Inflammatory macrophage treated with lipopolysaccharide for 4 hours (primary cell): ENCODE measurements at places on chromosomes 13 and 19.

- no peak for DNase-seq
These were observed 2.2 kb downstream of the IL11 start for GRCh38 chr19:55368106-55368505.

DNA sequence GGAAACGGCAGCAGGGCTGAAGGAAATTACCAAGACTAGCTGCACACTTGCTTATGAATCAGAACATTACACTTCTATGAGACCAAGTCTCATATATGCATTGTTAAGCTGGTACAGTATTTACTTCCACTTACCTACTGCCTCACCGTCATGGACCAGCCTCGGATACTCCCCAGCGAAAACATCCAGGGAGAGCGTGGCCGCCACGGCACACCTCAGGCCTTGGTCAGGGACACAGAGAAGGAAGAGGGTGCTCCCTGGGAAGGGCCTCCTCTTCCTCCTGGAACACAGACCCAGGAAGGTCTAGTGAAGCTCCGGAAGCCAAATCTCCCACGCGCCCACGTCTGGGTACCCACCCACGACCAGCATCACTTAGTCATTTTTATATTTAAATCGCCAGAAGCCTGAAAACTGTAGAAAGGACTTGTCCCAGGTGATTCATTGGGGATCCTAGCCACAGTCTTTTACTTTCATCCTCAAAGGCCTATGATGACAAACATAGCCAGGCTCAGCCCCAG lies 24.4 kb upstream of the MTIF3 start:
- DNase-seq = no peak

GRCh38 chr13:100304229-100304628 lies 215.3 kb downstream of the PCCA start:
- no peak for DNase-seq

- DNase-seq = no peak
These were observed 26.3 kb downstream of the ONECUT3 start for GRCh38 chr19:1779574-1779973.

- DNase-seq = no peak
These were observed 978.7 kb downstream of the SLITRK5 start for GRCh38 chr13:88649855-88650254.

DNA sequence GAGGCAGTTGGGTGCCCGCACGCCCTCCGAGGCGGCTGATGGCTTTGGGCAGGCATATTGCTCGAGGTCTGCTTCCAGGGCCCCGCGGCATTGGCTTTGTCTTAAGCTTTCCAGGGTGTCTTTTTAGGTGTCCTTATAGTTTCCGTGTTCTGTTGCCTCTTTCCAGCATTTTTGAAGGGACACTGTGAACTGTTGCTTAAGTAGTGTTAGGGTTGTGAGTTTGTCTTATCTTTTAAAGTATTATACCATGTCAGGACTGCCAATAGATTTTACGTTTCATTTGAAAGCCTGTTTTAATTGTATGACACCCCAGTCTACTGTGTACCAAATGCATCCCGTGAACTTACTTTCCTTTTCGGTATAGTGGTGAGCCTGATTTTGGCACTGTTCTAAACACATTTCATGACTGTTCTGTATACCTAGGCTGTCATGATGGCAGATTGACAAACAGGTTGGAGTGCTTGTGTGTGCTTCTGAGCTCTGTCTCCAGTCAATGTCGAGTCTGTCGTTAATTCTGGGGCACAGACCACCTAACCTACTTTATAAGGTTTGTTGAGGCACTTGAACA lies 656 bp downstream of the PCCA start:
- peak; percentile 30 for DNase-seq

DNA sequence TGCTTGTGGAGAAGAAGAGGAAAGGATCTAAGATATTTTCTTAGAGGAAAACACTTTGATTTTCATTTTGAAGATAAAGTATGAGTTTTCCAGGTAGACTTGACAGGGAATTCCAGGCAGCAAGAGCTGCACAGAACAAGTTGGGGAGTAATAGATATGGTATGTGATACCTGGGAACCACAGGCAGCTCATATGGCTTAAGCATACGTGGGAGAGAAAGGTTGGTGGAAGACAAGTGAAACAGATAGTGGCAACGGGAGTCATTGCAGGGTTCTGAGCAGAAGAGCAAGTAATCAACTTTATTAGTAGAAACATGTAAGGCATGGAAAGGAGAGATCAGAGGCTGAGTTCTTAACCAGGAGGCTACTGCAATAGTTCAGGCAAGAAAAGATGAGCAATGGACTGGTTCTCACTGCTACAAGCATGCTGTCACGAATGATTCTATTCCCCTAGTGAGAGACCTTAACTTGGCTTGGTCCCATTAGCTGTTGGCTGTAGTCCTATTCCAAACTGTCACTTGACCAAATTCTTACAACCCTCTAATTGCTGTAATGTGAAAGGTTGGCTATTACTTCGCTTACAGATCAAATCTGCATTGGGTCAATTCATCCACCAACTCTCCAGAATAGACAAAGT lies 217.9 kb downstream of the VWA8 start:
- no peak for DNase-seq

DNA sequence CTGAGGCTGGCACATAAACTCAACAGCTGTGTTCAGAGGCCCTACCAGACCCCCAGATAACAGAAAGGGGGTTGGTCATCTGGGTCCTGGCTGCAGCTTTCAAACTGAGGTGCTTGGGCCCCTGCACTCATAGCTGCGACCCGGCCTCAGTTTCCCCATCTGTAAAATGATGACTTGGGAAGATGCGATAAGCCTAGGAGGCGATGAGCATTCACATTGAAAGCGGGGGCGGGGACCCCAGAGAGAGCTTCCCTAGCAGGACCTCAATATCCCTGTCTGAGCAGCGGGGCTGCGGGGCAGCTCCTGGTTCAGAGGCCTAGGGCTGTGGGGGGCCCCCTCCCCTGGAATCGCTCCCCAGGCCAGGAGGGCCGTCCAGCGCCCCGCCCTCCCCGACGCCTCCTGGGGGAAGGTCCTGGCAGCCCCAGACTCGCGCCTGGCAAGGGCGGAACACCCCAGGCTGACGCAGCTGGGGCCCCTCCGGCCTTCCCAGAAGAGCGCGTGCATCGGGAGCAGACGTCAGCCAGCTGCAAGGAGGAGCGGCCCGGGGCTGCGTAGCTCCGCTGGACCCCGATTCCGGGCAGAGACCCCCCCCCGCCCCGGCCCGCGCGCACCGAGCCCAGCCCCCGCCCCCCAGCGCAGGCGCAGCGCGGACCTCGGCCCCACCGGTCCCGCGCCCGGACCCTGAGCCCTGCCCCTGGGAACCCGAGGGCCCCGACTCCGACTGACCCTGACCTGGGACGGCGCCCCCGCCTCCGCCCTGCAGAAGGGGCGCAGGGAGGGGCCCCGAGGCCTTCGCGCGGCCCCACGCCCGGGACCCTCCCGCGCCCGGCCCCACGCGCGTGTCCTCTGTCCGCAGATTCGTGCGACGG lies 3.5 kb downstream of the FSTL3 start:
- peak; percentile 61 for DNase-seq

DNA sequence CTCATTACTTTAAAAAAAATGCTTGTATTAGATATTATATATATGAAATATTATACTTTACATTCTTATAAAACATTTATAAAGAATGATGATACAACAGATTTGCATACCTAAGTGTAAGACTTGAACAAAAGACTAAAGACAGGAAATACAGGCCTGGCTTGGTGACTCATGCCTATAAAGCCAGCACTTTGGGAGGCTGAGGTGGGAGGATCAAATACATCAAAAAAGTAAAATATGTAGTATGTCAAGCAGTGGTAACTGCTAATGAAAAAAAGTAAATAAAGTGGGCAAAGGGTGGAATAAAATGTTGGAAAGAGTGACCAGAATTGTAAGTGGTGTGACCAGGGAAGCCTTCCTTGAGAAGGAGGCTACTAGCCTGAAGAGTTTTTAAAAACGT lies 133.7 kb downstream of the GGACT start:
- DNase-seq = no peak

- DNase-seq = no peak
These were observed 14.9 kb downstream of the DPF1 start for GRCh38 chr19:38209152-38209551.

GRCh38 chr19:2474232-2475017 lies 1.5 kb upstream of the GADD45B start:
- peak; percentile 94 for DNase-seq

DNA sequence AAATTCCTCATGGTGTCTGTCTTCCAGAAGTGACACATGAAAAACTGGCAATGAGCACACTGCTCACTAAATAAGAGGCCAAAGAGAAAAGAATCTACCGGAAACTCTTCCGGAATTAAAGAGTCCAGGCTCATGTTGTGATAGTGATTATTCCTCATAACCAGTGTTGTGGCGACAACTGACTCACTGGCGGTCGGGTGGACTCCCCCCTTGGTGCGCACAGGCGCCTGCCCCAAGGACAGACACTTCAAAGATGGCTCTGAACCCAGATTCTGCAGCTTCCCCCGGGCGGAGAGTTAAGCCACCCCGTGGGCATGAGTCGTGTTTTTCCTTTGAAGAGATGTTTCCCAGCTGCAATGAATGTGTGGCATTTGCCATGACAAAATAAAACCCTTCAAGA lies 10.3 kb downstream of the IL17D start:
- no peak for DNase-seq

DNA sequence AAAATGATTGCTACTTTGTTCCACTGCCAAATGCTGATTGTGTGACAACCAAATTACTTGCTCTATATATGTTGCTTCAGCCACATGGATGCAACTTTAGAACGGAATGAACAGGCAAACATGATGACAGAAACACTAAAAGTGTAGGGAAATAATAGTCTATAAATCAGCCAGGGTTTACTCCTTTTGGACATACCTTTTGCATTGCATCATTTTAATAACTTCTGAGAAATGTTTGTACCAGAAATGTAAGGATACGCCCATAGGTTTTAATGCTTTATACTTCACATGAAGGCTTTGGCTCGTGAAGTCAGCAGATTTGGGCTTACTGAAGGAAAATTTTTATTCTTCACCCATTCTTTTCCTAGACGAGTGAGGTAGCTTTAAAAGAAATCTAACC lies 141.0 kb downstream of the POSTN start:
- no peak for DNase-seq

DNA sequence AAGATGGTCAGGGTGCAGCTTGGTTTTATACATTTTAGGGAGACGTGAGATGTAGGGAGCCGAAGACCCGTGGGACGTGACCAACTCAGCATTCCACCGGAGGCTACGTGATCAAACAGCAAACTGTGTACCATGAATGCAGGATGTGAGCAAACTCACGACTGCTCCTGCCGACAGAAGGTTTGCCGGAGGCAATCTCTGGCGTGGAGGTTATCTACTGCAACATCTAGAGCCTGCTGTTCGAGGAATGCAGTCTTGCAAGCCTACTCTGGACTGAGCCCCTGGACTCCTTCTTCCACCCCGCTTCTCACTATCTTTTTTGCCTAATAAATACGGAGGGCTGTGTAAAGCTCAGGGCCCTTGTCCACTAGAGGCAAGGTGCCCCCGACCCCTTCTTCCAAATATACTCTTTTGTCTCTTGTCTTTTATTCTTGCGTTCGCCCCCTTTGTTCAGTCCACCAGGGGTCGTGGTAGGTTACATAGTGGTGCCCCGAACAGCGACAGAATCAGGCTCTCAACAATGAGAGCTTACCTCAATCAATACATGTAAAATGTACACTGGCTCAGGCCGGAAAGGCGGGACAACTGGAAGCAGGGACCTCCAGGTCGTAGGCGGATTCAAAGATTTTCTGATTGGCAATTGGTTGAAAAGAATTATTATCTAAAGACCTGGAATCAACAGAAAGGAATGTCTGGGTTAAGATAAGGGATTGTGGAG lies 8.9 kb upstream of the OR1I1 start:
- no peak for DNase-seq

DNA sequence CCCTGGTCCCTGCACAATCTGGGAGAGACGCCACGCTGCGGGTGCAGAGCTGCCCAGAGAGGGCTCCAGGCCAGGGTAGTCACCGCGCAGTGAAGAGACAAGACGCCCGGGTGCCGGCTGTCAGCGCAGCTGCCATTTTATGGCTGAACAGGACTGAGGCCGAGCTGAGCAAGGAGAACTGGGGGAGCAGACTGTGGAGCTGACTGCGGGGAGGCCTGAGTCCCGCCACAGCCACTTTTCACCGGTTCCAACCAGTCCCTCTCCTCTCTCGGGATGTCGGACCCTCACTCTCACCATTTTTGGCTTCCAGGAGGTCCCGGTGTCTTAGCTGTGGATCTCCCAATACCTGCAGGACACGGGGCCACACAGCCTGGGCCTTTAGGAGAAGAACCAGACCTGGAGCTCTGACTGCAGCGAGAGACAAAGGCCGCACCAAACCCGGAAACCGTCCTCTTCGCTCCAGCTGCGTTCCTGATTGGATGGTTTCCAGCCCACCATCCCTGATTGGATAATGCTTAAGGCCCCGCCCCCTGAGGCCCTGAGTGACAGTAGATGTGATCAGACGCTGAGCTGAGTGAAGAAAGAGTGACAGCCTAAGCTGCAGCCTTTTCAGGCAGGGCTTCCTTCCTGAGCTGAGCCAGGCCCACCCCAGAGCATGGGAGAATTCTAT lies at the start of gene ZNF626:
Gene ZNF626 (minus strand): TSS at position 422 of the 670 bp plus-strand sequence. CDS start 125 bp downstream, at position 297.
- peak; percentile 81 for DNase-seq

DNA sequence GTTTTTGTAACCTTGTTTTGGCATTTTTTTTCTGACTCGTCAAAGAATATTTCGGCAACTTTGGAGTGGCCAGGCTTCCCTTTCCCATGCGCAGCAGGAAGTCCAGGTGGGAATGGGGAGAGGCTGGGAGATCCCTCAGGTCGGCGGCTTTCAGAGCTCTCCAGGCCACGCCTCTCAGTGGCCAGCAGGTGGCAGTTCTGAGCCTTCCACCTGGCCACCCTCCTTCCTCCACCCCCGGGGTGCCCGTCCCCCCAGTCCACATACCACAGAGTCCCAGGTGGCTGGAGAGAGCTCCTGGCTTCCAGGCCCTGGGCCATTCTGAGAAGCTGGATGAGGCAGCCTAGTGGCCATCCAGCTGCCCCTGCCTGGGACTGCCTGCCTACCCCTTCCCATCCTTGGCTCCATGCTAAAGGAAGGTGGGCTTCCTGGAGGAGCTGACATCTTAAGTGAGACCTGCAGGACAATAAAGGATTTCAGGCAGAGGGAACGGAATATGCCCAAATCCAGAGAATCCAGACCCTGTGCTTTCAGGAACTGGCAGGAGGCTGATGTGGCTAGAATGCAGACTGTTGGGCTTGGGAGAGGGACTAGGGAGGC lies 46.3 kb downstream of the CCNE1 start:
- no peak for DNase-seq

- DNase-seq = peak; percentile 92
These were observed at the start of gene ZNF844 for GRCh38 chr19:12064590-12065538. ZNF844 (plus strand) TSS chr19:12064731; CDS start chr19:12064874, 143 bp downstream.

DNA sequence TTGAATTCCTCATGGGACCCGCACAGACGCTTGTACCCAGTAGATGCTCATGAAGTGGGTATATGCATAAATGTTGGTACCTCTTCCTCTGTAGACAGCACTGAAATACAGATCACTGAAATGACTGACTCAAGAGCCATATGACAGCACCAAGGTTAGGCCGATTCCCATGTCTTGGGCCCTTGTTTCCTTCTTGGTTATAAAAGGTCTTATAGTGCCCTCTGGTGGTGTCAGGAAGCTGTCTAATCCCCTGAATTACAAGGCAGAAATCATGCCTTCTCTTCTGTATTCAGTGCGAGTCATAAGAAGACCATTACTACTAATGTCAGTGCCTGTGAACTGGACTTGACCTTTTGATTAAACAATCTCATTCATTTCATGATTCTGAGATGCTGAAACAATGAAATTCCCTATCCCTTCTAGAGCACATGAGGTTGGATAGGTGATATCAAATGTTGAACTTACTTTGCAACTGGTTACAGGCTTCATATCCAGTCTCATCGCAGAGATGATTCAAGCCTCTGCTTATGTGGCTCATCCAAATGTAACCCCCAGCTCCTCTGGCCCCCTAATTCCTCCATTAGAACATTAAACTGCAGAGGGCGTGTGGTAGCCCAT lies 59.7 kb downstream of the SPATA13 start:
- peak; percentile 85 for DNase-seq
